ENCODE measurements at places on chromosomes 4 and X.

- no peak for DNase-seq
These were observed 48.3 kb upstream of the NOCT start for GRCh38 chr4:138967313-138967712.

GRCh38 chrX:110321670-110322069 lies 3.8 kb upstream of the AMMECR1 start:
- DNase-seq = no peak

GRCh38 chrX:131219271-131219670 lies 69.8 kb downstream of the IGSF1 start:
- DNase-seq = no peak

GRCh38 chrX:28552322-28552721 lies 34.9 kb upstream of the IL1RAPL1 start:
- no peak for DNase-seq

- DNase-seq = no peak
These were observed 498.0 kb upstream of the BOD1L1 start for GRCh38 chr4:14125375-14126129.

DNA sequence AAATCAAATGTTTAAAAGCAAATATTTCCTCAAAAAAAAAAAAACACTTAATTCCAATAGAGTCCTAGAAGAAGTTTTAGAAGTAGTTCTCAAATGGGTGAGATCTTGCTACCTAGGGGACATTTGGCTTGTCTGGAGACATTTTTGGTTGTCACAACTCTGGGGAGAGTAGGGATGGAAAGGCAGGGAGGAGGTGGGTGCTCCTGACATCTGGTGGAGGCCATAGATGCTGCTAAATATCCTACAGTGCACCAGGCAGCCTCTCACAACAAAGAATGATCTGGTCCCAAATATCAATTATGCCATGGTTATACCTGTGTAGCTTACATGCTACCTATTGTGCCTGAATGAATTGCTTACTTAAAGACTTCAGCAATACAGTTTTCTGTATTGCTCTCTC lies 46.8 kb downstream of the CPE start:
- no peak for DNase-seq

DNA sequence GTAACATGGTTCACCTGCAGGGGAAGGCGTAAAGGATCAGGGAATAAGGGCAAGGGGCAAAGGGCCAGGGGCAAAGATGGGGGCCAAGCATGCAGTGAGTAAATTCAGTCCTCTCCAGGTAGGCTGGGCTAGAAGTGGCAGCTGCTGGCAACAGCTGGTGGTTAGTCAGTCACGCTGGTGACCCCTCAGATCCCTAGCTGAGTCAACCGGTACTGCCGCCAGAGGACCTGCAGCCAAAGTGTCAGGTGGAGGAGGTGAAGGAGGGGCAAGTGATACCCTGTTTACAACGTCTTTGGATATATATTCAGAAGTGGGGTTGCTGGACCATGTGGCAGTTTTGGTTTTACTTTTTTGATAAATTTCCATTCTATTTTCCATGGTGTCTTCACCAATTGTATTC lies 24.6 kb upstream of the NAP1L2 start:
- DNase-seq = no peak

- no peak for DNase-seq
These were observed 338.9 kb downstream of the DHX15 start for GRCh38 chr4:24245491-24245820.

DNA sequence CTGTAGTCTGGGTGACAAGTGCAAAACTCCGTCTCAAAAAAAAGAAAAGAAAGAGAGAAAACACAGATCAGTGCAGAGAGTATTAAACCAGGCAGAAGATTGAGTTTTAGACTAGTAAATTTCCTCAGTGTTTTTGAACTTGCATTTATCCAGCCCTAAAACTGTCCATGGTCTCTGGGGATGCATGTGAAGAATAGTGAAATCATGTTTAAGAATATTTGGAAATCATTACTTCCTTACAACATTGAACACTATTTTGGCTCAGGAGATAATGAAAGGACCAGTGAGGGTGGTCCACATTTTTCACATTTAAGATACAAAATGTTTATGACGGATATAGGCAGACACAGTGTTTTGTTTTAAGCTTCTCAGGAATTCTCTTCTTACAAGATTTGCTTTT lies 195.8 kb upstream of the RASGEF1B start:
- no peak for DNase-seq

GRCh38 chr4:110061076-110061475 lies 137.3 kb downstream of the ELOVL6 start:
- DNase-seq = no peak

DNA sequence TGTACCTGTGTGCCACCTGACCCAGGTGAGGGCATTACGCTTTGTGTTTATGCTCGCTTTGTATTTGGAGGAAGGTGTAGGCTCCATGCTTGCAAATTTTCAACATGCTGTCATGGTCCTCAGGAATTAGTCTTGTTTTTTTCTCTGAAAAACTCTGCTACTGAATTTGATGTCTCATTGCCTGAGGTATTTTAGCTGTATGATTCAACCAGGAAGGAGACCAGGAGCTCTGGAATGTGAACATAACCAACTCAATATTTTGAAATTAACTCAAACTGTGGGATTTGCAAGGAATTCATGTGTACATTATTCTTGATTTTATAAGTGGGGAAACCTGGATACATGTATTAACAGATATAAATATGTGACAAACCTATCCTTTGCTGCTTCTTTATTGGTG lies 134.1 kb downstream of the SLC4A4 start:
- peak; percentile 88 for DNase-seq

DNA sequence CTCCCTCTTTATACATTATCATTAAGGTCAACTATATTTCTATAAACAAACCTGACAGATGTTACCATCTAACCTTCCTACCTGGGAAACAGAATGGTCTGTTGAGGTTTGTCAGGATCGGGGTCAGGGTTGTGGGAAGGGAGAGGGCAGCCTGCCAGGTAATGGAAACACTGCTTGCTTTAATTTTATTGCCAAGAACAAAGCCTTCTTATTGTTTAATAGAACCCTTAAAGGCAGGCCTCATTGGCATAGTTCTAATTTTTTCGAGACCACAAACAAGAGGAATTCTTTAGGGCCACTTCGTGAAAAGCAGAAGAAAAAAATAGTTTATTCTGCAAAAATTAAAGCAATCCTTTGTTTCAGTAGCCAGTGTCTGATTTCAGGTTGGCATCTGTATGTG lies 113.2 kb downstream of the MID1 start:
- DNase-seq = peak; percentile 69

DNA sequence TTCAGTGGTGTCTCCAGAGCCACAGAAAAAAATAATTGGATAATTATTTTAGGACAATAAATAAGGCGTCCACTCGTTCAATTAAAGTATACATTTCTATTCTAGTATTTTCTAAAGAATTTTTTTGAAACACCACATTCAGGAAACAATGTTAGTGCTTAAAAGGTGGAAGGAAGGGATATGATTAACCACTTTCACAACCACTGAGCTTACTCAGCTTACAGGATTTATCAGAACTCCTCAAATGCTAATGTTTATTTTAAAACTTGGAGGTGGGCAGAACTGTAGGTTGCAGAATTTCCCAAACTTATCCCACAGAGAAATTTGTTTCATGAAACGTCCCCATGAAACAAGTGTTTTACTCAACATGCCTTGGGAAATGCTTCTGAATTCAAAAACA lies 54.3 kb upstream of the MAGEB2 start:
- DNase-seq = no peak

- no peak for DNase-seq
These were observed 453.0 kb downstream of the RAPGEF2 start for GRCh38 chr4:159555873-159556272.

DNA sequence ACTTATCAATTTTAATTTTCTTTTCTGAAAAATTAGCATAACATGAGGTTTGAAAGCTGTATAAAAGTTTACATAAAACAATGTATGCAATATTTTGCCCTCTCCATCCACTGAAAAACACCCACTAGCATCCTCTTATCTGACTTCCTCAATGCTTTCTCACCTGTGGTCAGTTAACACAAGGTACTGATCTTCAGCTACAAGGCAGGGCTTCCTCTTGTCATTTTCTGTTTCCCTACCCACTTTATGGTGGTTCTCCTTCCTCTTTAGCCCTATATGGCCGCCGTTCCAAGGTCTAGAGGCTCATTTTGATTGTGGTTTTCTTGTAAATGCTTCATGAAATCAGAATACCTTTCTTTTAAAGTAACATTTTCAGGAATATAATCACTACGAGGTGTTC lies 618.6 kb upstream of the CPEB2 start:
- DNase-seq = no peak

- no peak for DNase-seq
These were observed 240.8 kb downstream of the DKK2 start for GRCh38 chr4:106795326-106795725.

DNA sequence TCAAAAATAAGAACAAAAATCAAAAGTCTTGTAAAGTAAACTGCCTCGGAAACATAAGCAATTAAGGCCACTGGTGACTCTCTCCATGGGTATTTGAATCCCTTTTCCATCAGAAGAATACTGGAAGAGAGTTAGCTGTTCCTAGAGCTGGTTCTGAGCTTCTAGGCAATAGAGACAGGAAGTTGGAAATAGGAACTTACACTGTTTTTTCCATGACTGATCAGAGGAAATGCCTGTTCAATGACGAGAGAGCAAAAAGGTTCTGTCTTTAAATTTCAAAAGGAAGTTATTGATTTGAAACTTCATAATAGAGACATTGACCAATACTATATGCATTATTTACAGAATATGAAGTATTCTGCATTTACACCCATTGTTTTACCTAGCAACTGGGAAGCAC lies 503.5 kb upstream of the ARX start:
- no peak for DNase-seq

GRCh38 chr4:70704931-70705182 lies 16.5 kb downstream of the UTP3 start:
- DNase-seq = no peak

GRCh38 chr4:3025881-3026280 lies 48.5 kb downstream of the HTT-AS start:
- no peak for DNase-seq

GRCh38 chr4:1807332-1807777 lies 14.3 kb downstream of the FGFR3 start:
- DNase-seq = no peak

DNA sequence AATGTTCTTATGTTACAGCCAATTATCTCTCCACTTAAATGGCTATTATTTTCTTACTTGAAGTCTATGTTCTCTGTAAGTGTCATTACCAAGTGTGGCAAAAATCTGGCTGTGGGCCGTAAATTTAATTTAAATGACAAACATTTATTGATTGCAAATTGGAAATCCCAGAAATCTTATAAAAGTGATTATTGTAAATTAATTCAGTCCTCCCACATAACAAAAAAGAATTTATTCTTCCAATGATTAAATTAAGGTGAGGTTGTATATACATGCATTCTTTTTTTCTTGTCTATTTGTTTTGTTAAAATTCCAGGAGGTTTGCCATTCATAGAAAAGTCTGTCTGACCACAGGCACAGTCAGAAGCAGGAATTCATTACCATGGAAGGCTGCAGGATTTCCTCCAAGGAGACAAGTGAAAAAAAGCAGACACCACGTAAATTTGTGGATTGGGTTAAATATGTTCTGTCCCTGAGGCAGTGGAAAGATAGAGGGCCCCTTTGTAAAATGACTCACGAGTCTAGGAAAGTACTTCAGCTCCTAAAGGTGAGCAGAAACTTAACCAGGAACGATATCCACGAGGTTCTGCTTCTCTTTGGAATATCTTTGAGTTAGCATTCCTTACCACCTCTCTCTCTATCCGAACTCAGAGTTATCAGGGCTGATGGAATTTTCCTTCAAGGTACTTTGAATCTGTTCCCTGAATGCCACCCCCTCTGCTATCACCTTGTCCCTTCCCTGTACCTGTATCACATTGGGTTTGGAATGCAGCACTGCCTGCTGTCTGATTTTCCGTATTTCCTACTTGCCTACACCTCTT lies 10.7 kb downstream of the PPARGC1A start:
- no peak for DNase-seq

GRCh38 chrX:119686087-119686691 lies 6.8 kb downstream of the SEPTIN6 start:
- peak; percentile 70 for DNase-seq

DNA sequence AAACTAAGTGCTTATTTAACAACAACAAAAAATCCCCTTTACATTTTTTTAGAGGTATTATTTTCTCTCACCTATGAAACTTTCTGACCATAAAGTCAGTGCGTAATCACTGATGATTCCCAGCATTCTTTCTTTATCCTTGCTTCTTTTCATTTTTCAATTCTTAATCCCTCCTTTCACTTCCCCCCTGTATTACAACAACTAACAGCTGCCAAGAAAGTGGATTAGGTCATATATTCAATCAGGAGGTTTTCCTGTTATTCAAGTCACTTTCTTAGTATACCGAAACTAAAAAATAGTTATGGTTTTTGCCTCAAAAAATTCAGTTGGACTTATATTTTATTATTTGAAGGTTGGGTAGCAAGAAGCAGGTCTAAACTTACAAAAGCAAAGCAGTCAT lies 2.1 kb upstream of the STAP1 start:
- DNase-seq = no peak

- no peak for DNase-seq
These were observed 84.3 kb downstream of the FHDC1 start for GRCh38 chr4:153020457-153020856.

GRCh38 chr4:52051615-52052474 lies 741 bp downstream of the SPATA18 start:
- DNase-seq = peak; percentile 91

DNA sequence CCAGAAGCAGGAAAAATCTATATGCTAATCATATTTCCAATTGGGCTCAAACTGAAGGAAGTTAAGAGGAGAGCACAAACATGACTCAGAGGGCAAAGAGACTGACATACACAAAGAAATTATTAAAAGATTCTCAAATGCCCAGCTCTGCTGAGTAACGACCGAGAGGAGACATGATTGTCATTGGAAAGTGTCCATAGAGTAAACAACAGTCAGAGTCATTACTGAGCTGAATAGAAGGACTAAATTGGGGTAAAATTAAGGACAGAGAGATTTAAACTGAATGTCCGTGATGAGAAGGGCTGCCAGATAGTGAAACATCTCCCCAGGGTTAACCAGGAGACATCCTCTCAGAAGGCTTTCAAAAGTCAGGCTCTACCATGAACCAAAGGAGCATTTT lies 111.2 kb upstream of the GALNT7 start:
- no peak for DNase-seq

GRCh38 chrX:11131146-11131545 lies 20.0 kb downstream of the HCCS start:
- DNase-seq = no peak

DNA sequence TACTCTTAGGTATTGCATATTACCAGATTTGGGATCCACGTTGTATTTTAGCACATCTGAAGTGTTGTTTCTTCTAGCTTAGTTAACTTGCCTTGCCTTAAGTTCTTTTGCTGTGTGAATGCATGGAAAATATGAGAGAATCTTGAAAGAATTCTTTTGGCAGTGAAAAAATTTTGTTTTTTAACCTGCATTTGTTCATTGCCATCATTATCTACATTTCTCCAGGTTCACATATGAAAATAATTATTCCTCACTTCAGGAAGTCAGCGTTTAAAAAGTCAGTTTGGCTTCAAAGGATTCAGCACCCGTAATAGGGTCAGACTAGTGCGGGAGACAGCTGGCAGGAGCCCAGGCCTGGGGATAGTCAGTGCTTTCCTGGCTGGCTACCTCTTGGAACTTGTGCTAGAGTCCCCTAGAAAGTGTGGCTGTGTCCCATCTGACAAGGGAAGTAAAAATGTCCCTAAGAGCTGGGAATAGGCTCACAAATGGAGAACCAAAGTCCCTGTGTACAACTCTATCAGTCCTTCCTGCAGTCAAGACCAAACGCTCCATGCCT lies 251.9 kb upstream of the KLF3 start:
- no peak for DNase-seq

Data from AG10803 (cell line).